ENCODE measurements at places on chromosomes 12 and 14.

DNA sequence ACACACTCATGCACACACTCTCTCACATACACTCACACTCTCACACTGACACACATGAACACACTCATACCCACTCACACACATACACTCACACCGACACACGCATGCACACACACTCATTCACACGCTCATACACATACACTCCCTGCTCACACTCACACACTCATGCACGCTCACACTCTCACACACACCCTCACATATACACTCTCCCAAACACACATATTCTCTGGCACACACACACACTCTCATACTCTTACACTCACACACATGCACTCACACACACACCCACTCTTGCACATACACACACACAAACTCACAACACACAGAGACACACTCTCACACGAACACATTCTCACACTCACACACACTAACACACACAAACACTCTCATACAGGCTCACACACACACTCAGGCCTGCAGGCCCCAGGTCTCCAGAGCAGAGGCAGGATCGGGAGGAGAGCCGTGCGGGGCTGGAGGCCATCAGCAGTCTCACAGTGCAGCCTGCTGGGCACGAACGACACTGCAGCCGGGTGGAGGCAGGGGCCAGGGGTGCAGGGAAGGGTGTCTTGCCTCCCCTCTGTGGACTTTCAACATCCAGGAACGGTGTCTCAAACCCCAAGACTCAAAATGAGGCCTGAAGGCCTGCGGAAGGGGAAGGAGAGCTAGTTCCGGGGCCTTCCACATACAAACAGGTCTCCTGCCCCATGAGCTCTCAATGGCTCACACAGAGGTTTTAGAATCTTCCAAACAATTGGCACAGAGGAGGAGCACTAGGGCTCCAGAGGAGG is 148.7 kb downstream of the ANO2 start:
- peak; percentile 11 for DNase-seq

- no peak for DNase-seq
Measured at GRCh38 chr12:88227871-88228270, 85.8 kb downstream of the TMTC3 start.

- no peak for DNase-seq
Measured at GRCh38 chr14:71541973-71542690, 390.1 kb upstream of the RGS6 start.

GRCh38 chr12:100473716-100474150 is at the start of gene NR1H4:
TSS of gene NR1H4 (plus strand) at chr12:100473866. CDS start at chr12:100493324, 19,458 bp downstream.
- DNase-seq, result no peak

Measured in CMK (cell line).